ENCODE measurements at places on chromosomes 12 and 14.

- no peak for DNase-seq
Observed at GRCh38 chr14:75094896-75095295, 25.5 kb downstream of the ZC2HC1C start.

- DNase-seq: no peak
Observed at GRCh38 chr12:34604631-34605509, 582.6 kb downstream of the ALG10 start.

DNA sequence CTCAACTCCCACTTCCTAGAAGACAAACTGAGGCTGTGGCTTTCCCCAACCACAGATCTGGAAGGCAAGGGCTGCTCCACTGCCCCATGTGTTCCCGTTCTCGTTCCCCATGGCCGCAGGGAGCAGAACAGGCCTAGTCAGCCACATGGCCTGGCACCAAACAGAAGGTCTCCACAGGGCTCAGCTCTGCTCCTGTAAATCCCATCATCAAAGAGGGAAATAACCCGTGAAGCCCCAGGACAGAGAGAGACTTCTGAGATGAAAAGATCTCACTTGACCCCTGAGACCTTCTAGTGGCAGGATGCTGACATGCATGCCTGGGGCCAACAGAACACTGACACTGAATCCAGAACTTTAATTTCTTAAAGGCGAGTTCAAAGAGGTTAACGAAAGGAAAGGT, 68.9 kb downstream of the BCL11B start:
- no peak for DNase-seq

DNA sequence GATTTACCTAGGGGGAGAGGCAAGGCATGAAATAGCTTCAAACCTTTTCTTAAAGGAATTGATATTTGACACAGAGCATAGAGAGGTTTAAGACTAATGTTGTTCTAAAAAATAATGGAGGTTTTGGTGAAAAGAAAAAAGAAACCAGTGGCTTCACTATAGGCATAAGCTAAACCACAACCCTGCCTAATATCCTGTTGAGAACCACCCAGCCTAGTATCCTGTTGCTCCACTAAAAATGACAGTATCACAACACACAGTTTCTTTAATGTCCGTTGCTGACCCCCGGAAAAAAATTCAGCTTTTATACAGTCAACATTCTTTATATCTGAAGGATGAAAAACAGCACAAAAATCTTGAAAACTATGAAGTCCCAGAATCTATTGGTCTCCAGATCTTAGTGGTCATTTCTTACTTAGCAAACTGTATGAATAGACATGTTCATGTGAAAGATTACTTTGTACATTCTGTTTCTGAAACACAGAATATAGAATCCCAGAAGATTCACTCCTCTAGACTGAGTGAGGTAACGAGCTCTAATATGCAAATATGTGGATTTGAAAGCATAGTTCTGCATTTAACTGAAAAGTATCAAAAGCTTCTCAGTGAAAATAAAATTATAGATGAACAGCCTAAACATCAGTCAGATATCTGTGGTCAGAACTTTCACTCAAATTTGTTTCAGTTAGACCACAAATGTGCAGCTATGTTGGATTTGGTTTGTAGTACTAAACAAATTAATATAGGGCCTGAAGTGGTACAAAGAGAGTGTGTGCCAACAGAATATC, 40.5 kb downstream of the GALC start:
- DNase-seq: peak; percentile 69

GRCh38 chr14:59576332-59577294, at the start of gene CCDC175:
TSS of gene CCDC175 (minus strand) at chr14:59576812. CDS start at chr14:59576775, 37 bp downstream.
- DNase-seq: peak; percentile 97

- no peak for DNase-seq
Observed at GRCh38 chr14:51726166-51726899, 74.6 kb downstream of the FRMD6 start.

DNA sequence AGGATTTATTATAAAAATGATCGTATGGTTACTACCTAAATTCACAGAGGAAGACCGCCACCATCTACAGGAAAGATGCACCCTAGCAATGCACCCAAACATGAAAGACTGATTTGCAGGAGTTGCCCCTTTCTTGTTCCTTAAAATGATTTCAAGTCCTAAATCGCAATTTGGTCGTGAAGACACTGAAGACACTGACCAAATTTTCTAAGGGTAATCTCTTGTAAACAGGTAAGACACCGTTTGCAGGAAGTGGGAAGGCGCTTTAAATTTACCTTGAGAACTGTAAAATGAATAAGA, 1.0 kb downstream of the SOS2 start:
- DNase-seq: peak; percentile 36

GRCh38 chr12:26971963-26972362, 33.7 kb downstream of the FGFR1OP2 start:
- DNase-seq: no peak

GRCh38 chr14:96578619-96579018, 76.4 kb downstream of the PAPOLA start:
- DNase-seq: no peak

DNA sequence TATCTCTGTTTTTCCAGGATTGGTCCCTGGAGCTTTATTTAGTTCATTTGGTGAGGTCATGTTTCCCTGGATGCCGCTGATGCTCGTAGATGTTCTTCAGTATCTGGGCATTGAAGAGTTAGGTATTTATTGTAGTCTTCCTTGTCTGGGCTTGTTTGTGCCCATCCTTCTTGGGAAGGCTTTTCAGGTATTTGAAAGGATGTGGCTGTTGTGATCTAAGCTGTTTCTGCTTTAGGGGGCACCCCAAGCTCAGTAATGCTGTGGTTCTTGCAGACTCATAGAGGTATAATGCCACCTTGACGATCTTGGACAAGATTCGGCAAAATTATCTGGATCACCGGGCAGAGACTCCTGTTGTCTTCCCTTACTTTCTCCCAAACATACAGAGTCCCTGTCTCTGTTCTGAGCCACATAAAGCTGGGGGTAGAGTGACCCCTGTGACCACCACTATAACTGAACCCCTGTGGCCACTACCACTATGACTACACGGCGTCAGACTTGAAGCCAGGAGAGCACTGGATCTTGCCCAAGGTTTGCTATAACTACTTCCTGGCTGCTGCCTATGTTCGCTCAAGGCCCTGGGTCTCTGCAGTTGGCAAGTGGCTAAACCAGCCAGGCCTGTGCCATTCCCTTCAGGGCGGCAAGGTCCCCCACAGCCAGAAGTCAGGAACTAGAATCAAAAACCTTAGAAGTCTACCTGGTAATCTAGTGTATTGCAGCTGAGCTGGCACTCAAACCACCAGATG, 40.9 kb downstream of the FGD4 start:
- DNase-seq: no peak

DNA sequence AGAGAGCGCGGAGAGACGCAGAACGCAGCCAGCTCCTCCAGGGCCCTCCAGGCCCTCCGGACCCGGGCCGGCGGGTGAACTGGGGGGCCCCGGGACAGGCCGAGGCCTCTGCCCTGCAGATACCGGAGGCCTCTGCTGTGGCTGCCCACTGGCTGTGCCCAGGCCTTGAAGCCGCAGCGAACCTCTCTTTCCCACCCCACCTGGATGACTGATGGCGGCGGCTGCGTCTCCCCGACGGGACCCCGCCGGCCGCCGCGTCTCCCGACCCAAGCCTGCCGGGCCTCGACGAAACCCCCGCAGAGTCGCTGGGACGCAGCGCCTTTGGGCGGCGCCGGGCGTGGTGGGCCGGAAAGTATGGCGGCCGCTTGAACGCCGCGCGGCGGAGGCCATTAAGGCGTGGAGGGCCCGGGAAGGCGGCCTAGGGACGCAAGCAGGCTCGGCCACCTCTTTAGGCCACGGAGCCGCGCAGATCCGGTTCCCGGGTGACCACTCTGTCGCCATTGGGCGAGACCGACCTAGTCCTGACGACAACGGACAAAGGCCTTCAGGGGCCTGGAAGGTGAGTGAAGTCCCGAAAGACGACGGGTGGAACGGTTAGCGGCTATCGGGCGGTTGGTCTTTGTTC, 8.4 kb upstream of the ERGIC2 start:
- no peak for DNase-seq

DNA sequence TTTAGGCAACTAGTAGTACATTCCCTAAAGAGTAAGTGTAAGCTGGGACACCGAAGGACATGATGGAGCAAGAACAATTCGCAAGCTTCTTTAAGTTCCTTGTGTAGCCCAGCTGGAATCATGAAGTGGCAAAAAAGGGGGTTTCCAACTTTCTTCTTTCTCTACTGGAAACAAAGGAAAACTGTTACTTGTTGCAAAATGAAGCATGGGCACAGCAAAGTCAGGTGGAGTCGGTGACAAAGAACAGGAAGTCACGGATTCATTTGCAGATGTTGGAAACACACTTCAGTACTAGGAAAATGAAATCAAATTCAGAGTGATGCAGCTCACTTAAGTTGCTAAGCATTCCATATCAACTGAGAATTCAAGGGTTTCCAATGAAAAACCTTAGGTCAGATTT, 706.9 kb upstream of the STXBP6 start:
- DNase-seq: no peak

GRCh38 chr12:121799842-121800693, 3.7 kb upstream of the SETD1B start:
- peak; percentile 91 for DNase-seq
